Ovary (tissue), 10 donors: ENCODE measurements at places on chromosomes 12 and 14. TPM values are rescaled to one million over a fixed set of nuclear protein-coding genes. Genes with fewer than 3 reads are reported as not detected.

The ADGRD1 gene
- total RNA-seq = 75.3 TPM

The C14orf119 gene
- total RNA-seq = 46.8 TPM

The TAS2R8 gene
- not detected for total RNA-seq

The ADAM20 gene
- 0.92 TPM for total RNA-seq

The ACOT6 gene
- total RNA-seq = not detected
